ENCODE measurements at places on chromosomes 5 and 9. TPM values are rescaled to one million over a fixed set of nuclear protein-coding genes. Genes with fewer than 3 reads are reported as not detected.

Gene FAM120AOS
- 28.4 TPM for total RNA-seq

- DNase-seq: peak; percentile 87
- no peaks in the 10 kb centered on the region for H3K36me3 ChIP-seq
- no peak overlapping the region for H3K27ac ChIP-seq
- no peaks in the 10 kb centered on the region for H3K4me1 ChIP-seq
- H3K4me3 ChIP-seq: no peak overlapping the region
- H3K27me3 ChIP-seq: no peaks in the 10 kb centered on the region
These were observed 69.0 kb upstream of the GRAMD2B start for GRCh38 chr5:126354012-126354857.

DNA sequence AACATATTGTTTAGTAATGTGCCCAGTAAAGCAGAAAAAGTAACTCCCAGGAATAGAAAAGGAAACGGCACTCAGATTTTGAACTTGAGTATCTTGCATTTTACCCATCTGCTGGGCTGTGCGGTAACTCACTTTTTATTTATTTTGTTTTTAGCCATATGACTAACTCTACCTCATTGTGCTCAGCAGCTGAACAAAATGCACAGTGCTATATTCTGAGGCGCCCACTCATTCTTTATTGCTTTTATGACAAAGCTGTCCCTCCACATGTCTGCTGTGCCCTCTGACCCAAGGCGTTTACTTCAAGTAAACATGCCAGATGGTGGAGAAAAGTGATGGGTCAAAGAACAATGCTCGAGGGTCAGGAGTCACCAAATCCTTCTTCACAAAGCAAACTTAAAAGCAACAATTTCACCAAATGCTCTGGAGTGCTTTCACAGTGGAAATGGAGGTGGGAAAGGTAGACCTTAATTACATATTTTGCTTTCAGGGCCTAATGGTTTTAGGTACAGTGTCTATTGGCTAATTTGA lies 215.2 kb upstream of the ELAVL2 start:
- DNase-seq: no peak
- H3K36me3 ChIP-seq: no peaks in the 10 kb centered on the region
- no peak overlapping the region for H3K27ac ChIP-seq
- no peaks in the 10 kb centered on the region for H3K27me3 ChIP-seq
- H3K4me3 ChIP-seq: no peak overlapping the region
- H3K4me1 ChIP-seq: no peaks in the 10 kb centered on the region

Gene OGN
- total RNA-seq: 454 TPM

DNA sequence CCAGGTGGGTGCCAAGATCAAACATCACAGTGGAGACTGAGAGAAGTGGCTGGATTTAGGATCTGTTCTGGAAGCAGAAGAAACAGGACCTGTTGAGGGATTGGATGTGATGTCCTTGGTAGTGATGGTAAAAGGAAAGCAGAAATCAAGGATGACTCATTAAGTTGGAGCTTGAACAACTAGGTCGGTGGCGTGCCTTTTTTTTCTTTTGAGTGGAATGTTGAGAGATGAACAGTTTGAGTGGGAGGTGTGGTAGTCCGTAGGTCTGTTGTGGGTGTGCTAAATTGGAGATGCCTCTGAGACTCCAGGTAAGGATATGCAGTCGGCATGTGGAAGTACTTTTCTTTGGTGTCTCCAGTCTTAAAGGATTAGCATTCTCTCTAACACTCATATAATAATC lies 92.1 kb upstream of the IL12B start:
- H3K27me3 ChIP-seq: no peaks in the 10 kb centered on the region
- no peak overlapping the region for H3K4me3 ChIP-seq
- no peaks in the 10 kb centered on the region for H3K4me1 ChIP-seq
- DNase-seq: no peak

Gene NLN
- 18.4 TPM for total RNA-seq

Gene SLC34A3
- 0.04 TPM for total RNA-seq

- H3K27me3 ChIP-seq: no peaks in the 10 kb centered on the region
- no peak overlapping the region for H3K4me3 ChIP-seq
- no peak overlapping the region for H3K27ac ChIP-seq
- DNase-seq: no peak
- H3K36me3 ChIP-seq: no peaks in the 10 kb centered on the region
These were observed 74.8 kb downstream of the CCDC192 start for GRCh38 chr5:127777957-127778356.

GRCh38 chr5:145360936-145361335 lies 474.2 kb downstream of the PRELID2 start:
- H3K4me1 ChIP-seq: no peaks in the 10 kb centered on the region
- H3K27me3 ChIP-seq: no peaks in the 10 kb centered on the region
- no peaks in the 10 kb centered on the region for H3K36me3 ChIP-seq

GRCh38 chr5:63249960-63250359 lies 671.3 kb downstream of the LRRC70 start:
- H3K4me1 ChIP-seq: no peaks in the 10 kb centered on the region
- H3K36me3 ChIP-seq: no peaks in the 10 kb centered on the region
- no peak overlapping the region for H3K27ac ChIP-seq
- H3K27me3 ChIP-seq: no peaks in the 10 kb centered on the region

DNA sequence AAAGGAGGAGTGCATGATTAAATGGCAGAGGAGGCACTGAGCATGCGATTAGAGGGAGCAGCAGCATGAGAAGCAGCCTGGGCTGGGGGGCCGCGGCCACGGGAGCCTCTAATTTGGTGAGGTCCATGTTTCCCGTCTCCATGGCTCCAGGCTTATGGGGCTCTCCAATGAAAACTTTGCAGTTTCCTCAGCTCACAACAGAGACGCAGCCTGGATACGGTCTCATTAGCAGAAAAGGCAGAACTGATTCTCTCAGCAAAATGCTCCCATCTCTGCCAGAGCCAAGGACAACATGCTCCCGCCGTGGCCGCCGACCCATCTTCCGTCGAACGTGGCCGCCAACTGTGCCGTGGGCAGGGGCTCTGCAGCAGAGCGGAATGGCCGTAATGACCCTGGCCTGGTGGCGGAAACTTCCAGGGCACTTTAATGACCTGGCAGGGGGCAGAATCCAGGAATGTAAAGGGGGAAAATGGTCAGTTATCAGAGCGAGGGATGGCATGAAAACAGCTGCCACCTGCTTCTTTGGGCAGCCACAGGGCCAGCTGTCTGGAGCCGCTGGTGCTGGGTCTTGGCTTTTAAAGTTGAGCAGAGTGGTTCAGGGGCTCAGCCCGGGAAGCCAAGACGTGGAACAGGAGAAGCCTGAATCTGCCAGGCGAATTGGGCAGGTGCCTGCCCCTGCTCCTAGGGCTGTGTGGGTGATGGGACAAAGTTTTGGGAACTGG lies 76.5 kb downstream of the COL5A1 start:
- peaks cover 65% of the 10 kb centered on the region for H3K36me3 ChIP-seq
- H3K4me3 ChIP-seq: no peak overlapping the region
- H3K4me1 ChIP-seq: peaks cover 53% of the 10 kb centered on the region
- DNase-seq: peak; percentile 77
- H3K27ac ChIP-seq: peak overlapping the region; percentile 84
- peaks cover 3% of the 10 kb centered on the region for H3K27me3 ChIP-seq

- H3K4me3 ChIP-seq: no peak overlapping the region
- H3K4me1 ChIP-seq: peaks cover 4% of the 10 kb centered on the region
- H3K27ac ChIP-seq: no peak overlapping the region
- H3K36me3 ChIP-seq: no peaks in the 10 kb centered on the region
These were observed 68.4 kb upstream of the RARS1 start for GRCh38 chr5:168417731-168418429.

- H3K27me3 ChIP-seq: peaks cover 4% of the 10 kb centered on the region
- H3K27ac ChIP-seq: no peak overlapping the region
- H3K4me1 ChIP-seq: peaks cover 8% of the 10 kb centered on the region
- H3K36me3 ChIP-seq: no peaks in the 10 kb centered on the region
These were observed 157.6 kb upstream of the KLF4 start for GRCh38 chr9:107647141-107647540.

Gene PCDHA4
- total RNA-seq: 0.22 TPM

- no peak overlapping the region for H3K4me3 ChIP-seq
- no peaks in the 10 kb centered on the region for H3K4me1 ChIP-seq
- no peaks in the 10 kb centered on the region for H3K27me3 ChIP-seq
- H3K36me3 ChIP-seq: peaks cover 2% of the 10 kb centered on the region
- peak; percentile 23 for DNase-seq
These were observed 177.7 kb downstream of the PAM start for GRCh38 chr5:102932781-102933180.

Gene ACTBL2
- total RNA-seq: not detected

DNA sequence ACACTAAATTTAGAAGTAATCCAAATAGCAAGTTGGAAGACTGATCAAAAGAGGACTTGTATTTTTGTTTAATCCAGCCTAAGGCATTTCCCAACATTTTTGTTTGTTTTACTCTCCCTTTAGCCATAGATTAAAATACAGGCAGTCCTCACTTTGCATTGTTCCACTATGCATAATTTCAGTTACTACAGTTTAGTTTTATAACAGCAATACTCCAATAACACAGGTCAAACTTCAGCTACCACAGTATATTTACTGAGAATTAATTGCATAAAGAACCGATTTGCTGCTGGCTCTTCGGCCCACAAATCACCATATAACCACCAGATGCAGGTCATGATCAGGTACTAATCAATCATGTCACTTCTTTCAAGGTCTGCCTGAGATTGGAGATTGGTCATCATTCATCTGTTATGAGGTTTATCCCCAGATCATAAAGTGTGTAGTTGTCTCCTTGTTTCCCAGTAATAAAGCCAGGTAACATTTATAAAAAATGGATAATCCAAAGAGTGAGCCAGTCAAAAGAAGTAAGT lies 12.1 kb downstream of the FTMT start:
- no peak overlapping the region for H3K27ac ChIP-seq
- DNase-seq: no peak
- no peak overlapping the region for H3K4me3 ChIP-seq
- H3K4me1 ChIP-seq: no peaks in the 10 kb centered on the region

Gene C5orf58
- total RNA-seq: not detected

Gene KIF12
- total RNA-seq: 0.13 TPM

GRCh38 chr5:156240414-156240813 lies 86.5 kb upstream of the SGCD start:
- H3K27me3 ChIP-seq: no peaks in the 10 kb centered on the region
- H3K36me3 ChIP-seq: no peaks in the 10 kb centered on the region
- no peak for DNase-seq
- H3K4me3 ChIP-seq: no peak overlapping the region
- no peak overlapping the region for H3K27ac ChIP-seq

DNA sequence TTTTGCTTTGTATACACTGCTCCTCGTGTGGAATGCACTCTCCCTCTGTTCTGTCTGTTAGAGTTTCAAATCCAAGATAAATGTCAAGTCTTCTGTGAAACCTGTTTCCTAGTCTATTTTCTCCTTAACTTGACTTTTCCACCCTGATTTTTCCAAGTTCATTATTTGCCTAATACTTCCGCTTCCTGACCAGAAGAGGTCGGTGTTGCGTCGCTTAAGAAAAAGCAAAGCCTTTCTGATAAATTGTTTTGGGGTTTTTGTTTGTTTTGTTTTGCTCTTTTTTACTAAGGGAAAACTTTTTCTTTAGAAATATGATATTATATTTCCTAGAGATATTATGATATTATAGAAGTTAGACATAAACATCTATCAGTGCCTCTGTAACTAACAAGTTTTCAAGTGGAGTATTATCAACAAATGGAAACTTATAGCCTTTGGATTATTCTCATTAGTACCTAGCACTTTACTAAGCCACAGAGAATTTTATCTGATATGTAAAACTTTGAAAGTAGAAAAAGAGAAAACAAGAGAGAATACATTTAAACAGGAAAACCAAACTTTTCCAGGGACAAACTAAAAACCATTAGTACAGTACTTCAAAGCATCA lies 55.8 kb downstream of the PHAX start:
- H3K27me3 ChIP-seq: no peaks in the 10 kb centered on the region
- peak; percentile 54 for DNase-seq
- H3K4me3 ChIP-seq: no peak overlapping the region

Gene PCDHGA9
- total RNA-seq: 3.8 TPM

- peaks cover 40% of the 10 kb centered on the region for H3K36me3 ChIP-seq
- H3K27ac ChIP-seq: no peak overlapping the region
- H3K4me3 ChIP-seq: no peak overlapping the region
- peaks cover 40% of the 10 kb centered on the region for H3K4me1 ChIP-seq
- no peaks in the 10 kb centered on the region for H3K27me3 ChIP-seq
- DNase-seq: no peak
These were observed 69.6 kb upstream of the LRRTM2 start for GRCh38 chr5:138944527-138945322.

DNA sequence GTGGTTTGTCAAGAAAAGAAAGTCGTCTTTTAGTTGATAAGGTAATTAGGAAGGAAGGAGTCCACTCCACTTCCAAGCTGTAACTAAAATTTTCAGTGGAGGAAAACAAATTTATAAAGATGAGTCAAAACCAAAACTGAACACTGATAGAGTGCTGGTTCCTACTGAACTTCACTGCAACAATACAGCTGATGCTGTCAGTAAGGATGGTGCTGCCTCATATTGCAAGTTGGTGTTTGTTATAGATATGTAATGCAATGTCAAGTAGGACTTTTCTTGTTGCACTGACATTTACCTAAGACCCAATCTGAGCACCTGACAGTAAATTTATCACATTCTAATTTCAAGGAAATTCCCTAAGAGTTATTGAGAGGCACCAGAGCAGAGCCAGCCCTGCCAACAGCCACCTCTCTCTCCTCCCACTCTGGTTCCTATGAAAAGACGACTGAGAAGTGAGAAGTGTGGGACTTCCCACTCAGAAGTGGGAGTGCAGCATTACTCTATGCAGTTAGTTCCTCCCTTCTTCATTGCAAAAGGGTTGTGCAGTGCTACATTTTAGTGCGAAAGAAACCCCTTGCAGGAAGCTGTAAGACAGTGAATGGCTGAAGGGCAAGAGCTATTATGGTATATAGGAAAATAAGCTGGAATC lies 350.8 kb downstream of the NFIB start:
- no peak overlapping the region for H3K4me3 ChIP-seq
- H3K27me3 ChIP-seq: no peaks in the 10 kb centered on the region
- no peaks in the 10 kb centered on the region for H3K36me3 ChIP-seq
- H3K27ac ChIP-seq: no peak overlapping the region

GRCh38 chr9:108864446-108864845 lies 2.4 kb downstream of the ACTL7A start:
- H3K27me3 ChIP-seq: no peaks in the 10 kb centered on the region
- DNase-seq: no peak
- no peaks in the 10 kb centered on the region for H3K4me1 ChIP-seq
- H3K36me3 ChIP-seq: peaks cover 8% of the 10 kb centered on the region
- H3K27ac ChIP-seq: no peak overlapping the region

GRCh38 chr9:112744177-112744576 lies 6.4 kb upstream of the SNX30 start:
- no peaks in the 10 kb centered on the region for H3K36me3 ChIP-seq
- H3K27me3 ChIP-seq: no peaks in the 10 kb centered on the region
- no peaks in the 10 kb centered on the region for H3K4me1 ChIP-seq
- H3K27ac ChIP-seq: no peak overlapping the region

All from muscle of leg (tissue), 16 donors.